ENCODE measurements at places on chromosomes 5 and 9. TPM values are rescaled to one million over a fixed set of nuclear protein-coding genes. Genes with fewer than 3 reads are reported as not detected.

DNA sequence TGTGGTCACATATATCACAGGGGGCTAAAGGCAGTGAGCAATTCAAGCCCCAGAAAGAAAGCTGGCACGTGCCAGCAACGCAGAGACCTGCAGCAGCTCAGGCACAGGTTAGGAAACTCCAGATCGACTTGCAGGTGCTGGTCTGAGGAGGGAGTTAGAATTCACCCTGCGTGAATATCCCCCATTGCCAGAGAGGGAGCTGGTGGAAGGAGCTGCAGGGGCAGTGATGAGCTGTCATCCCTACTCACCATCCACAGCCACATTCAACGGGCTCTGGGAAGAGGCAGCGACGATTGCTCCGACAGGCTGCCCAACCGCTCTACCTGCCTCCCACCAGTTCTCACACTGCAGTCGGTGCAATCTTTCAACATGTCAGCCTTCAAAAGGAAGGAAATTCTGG is 40.8 kb upstream of the CLK4 start:
- DNase-seq: no peak

GRCh38 chr5:122653087-122654017 is 121.5 kb upstream of the SNX2 start:
- DNase-seq: peak; percentile 43

SNCAIP gene
- total RNA-seq: 19.0 TPM

SPATA31A3 gene
- total RNA-seq: not detected

CNTNAP3B gene
- 0.97 TPM for total RNA-seq

RLN2 gene
- 0.43 TPM for total RNA-seq

DNA sequence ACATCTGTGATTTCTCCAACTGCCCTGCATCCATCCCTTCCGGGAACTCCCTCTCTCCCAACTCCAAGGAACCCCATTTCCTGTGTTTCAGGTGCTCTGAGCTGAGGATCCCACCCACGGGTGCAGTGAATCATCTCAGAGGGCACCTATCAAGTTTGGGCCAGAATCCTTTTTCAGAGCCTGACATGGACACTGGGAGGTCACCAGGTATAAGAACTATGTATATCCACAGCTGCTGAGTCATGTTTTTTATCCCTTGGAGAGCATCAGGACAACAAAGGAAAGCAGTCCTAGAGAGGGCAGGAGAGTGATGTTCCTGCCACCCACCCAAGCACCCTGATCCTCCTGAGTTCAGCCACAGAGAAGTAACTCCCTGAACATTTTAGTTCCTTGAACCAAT is 3.8 kb downstream of the MED27 start:
- DNase-seq: no peak

CDH9 gene
- total RNA-seq: not detected

DNA sequence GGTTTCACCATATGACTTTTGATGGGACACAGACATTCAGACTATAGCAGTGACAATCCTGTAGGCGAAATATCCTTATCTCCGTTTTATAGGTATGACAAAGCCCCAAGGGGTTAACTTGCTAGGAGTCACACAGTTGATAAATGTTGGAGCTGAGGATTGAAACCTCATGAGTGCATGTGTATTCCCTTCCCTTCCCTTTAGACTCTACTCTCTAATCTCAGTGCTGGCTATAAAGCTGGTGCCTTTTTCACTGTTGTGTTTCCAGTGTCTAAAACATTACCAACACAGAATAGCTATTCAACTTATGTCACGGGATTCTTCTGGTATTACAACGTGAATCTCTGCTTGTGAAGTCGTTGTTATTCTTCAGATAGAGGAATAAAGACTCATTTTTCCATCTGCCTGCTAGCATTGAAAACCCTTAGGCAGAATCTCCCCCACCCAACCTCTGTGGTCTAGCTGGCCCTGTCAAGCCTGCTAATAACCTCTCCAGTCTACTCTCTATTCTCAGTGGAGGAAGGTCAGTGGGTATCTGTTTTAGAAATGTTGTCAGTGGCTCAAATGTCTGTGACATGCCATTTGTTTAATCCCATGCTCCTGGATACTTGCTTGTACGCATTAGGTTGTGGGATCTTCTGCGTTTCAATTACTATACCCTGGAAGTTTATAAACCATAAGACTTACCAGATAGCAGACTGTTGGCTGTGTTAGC is 121.2 kb downstream of the TLE4 start:
- no peak for DNase-seq

DNA sequence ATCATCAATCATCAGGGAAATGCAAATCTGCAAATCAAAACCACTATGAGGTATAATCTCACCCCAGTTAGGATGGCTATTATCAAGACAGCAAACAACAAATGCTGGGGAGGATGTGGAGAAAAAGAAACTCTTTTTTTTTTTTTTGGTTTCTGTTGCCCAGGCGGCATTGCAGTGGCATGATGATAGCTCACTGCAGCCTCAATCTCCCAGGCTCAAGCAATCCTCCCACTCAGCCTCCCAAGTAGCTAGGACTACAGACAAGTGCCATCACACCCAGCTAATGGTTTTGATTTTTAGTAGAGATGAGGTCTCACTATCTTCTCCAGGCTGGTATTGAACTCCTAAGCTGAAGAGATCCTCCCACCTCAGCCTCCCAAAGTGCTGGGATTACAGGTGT is 5.4 kb upstream of the CNTRL start:
- no peak for DNase-seq

ADAMTS13 gene
- total RNA-seq: 1.3 TPM

DNA sequence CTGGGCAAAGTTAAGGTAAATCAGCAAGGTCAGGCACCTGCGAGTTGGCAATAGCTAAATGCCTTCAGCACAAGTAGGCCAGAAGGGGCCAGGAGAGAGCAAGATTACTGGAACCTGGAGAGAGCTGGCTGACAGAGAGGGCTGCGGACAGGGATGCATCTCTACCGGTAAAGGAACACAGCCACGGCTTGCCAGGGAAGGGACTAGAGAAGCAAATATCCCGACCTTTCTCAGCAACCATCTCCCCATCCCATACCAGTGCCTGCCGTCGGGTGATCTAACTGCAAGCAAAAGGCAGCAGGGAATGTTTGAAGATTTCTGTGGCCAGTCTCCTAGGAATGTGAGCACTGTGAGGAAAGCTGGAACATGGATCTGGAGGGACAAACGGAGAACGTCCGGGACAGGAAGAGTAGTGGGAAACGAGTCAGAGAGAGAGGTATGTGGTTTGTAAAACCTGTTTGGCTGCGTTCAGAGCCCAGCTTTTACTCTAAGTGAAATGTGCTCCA is 15.9 kb upstream of the ABLIM3 start:
- no peak for DNase-seq

GRCh38 chr9:36210722-36211121 is 20.0 kb downstream of the CLTA start:
- DNase-seq: no peak

DNA sequence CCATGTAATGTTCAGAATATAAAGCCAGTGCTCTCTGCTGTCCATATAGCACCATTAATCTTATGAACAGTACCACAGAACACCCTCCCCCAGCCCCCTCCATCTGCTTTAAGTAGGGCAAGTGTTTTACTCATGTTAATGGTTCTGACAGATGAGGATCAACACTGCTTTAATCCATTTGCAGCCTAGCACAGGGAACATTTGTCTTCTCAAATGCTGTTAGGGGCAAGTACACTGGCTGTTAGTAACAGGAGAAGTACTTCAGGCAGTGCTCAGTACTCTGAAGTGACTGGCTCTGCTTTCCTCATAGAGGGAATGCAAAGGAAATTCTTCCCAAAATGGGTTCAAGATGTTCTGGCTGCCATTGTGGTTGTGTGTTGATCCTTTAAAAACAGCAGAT is 202.6 kb downstream of the DCP2 start:
- DNase-seq: no peak

- no peak for DNase-seq
These were observed 80.3 kb downstream of the ADAMTS2 start for GRCh38 chr5:179264783-179265513.

IER5L gene
- 75.7 TPM for total RNA-seq

DNA sequence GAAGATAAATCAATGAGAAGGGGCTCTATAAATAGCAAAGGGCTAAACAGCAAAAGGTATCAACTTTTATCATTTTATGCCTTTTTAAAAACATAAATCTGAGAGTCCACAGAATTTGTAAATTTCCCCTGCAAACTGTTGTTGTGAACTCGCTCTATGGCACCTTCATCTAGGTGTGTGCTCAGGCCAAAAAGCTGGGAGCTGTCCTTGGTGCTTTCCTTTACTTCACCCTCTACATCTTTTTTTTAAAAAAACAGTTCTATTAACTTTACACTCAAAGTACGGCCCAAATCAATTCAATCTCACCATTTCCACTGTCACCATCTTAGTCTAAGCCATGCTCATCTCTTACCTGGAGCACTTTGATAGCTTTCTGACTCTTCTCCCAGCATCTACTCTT is 108.2 kb upstream of the GPR151 start:
- no peak for DNase-seq

DNA sequence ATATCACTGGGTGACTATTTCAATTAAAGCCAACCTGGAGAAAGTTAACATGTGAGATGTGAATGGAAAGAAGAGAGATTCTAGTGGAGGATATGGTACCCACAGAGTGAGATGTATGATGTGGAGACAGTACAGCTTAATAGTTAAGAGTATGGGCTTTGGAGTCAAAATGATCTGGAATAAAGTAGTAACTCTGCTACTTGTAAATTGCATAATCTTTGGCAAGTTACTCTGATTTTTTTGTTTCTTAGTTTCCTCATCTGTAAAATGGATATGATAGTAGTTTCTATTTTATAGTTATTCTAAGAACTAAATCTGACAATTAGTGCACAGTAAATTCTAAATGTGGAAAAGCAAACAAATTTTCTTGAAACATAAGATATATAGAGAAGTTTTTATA is 79.2 kb downstream of the ISOC1 start:
- no peak for DNase-seq

GRCh38 chr5:143806579-143806978 is 5.4 kb upstream of the HMHB1 start:
- no peak for DNase-seq

- DNase-seq: no peak
These were observed 8.9 kb downstream of the AGXT2 start for GRCh38 chr5:35038891-35039290.

- peak; percentile 50 for DNase-seq
These were observed 96.1 kb downstream of the CYFIP2 start for GRCh38 chr5:157362012-157362411.

GRCh38 chr5:5930561-5930960 is 447.8 kb downstream of the MED10 start:
- no peak for DNase-seq

DNA sequence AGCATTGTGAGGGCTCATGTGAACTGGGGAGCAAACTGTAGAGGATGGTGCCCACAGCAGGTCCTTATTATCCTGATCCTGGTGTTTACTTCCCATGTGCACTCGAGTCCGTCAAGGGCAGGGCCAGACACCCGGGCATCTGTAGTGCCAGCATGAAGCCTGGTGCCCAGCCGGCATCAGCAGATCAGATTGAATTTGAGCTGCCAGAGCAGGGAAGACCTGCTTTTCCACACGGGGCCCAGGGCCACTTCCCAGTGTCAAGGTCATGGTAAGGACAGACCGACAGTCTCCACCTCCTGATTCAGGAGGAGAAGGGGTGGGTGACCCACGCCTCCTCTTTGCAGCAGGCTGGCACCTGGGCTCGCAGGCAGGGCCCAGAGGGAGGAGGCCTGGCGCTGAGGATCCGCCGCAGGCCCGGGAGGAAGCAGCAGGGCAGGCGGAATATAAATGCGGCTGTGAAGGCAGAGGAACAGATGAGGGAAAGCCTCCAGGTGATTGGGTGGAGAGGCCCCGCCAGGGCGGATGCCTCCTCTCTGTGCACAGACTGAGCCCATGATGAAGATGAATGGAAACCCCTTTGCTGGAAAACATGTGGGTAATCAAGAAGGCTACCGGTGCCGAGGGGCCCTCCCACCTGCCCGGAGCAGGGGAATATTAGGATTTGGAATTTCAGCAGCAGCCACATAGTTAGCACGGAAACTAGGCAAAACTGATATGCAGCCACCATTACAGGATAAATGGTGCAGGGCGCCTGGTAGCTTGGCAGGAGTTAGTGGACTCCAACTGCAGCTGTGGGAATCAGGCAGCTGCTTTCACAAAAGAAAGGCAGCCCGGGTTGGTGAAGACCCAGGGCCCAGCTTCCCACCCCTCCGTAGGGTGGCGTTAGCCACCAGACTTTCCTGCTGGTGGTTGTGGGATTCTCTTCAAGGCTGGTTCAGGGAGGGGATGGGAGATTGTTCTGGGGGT is 114.9 kb downstream of the GAPVD1 start:
- no peak for DNase-seq

DNA sequence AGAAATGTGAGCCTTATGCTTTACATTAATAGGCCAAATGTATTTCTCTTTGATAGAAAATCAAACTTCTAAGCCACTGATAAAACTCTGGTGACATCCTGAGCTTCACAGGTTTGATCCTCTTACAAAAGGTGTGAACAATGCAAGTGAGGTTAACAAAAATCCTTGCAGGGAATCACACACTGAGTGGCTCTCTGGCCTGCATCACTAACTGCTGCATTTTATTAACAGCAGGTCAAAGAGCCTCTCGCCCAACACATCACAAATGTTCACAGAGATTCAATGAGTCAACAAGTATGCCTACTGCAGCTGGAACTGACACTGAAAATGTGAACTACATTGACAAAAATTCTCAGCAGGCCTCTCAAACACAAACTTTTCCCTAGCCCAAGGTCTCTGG is 122.3 kb downstream of the SEMA5A start:
- peak; percentile 48 for DNase-seq

DNA sequence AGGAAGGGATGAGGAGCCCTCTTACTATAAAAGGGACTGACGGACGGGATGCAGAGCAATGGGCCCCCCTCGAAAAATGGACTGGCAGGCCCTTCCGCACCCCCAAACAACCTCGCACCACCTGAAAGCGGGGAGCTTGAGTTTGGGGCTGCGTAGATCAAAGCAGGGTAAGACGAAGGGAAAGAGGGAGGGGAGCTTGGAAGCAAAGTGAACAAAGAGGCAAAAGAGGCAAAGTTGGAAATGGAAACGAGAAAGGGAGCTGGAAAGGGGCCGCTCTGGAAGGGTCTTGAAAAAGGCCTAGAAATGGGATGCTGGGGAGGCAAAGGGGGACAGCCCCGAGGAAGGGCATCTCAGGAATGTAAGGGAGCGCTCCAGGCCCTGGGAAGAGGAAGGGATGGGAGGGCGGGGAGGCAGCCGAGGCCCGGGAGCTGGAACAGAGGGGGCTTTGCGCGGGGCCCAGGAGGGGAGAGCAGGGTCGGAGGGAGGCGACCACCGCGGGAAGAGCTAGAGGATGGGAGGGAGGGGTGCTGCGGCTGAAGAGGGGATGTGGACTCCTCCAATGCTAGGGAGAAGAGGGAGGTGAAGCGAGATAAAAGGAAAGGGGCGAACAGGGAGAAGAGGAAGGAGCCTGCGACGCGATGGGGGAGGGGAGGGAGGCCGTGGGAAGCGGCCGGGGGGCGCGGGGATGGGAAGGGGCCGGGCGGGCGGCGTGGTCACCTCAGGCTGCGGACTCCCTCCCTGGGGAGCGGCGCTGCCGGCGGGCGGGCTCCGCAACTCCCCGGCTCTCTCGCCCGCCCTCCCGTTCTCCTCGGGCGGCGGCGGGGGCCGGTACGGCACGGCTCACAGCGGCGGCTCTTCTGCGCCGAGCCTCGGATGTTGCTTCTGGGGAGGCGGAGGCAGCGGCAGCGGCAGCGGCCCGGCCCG is 577 bp downstream of the RNF145 start:
- DNase-seq: no peak

TSLP gene
- total RNA-seq: 0.43 TPM
